Stimulated activated CD8-positive, alpha-beta memory T cell treated with anti-CD3 and anti-CD28 coated beads, Interleukin-15, amount 100 ng/mL, for 4 hours (primary cell): ENCODE measurements at places on chromosomes 7 and 10.

GRCh38 chr7:90710466-90710850 is 114.3 kb downstream of the CDK14 start:
- no peak for DNase-seq

- no peak for DNase-seq
These were observed 129.3 kb downstream of the MYOF start for GRCh38 chr10:93352638-93353383.

- DNase-seq: no peak
These were observed 15.3 kb downstream of the PLAU start for GRCh38 chr10:73926152-73926764.

DNA sequence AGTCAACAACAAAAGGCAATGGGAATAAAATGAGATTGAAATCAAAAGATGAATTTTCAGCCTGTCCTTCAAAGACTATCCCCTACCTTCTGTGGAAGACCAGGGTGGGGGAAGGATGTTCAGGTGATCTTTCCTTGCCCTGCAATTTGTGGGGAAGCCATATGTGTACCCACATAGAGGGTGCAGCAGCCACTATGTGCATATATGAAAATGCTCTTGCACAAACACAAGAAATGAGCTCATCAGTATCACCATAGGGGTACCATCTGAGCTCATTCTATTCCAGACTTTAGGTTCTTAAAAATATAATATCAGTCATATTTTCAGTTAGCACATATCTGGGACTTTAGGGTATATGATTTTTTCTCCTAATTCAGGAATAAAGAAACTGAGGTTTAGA is 17.7 kb downstream of the GIMAP5 start:
- DNase-seq: no peak

GRCh38 chr7:132081686-132082085 is 494.6 kb downstream of the PLXNA4 start:
- DNase-seq: no peak

DNA sequence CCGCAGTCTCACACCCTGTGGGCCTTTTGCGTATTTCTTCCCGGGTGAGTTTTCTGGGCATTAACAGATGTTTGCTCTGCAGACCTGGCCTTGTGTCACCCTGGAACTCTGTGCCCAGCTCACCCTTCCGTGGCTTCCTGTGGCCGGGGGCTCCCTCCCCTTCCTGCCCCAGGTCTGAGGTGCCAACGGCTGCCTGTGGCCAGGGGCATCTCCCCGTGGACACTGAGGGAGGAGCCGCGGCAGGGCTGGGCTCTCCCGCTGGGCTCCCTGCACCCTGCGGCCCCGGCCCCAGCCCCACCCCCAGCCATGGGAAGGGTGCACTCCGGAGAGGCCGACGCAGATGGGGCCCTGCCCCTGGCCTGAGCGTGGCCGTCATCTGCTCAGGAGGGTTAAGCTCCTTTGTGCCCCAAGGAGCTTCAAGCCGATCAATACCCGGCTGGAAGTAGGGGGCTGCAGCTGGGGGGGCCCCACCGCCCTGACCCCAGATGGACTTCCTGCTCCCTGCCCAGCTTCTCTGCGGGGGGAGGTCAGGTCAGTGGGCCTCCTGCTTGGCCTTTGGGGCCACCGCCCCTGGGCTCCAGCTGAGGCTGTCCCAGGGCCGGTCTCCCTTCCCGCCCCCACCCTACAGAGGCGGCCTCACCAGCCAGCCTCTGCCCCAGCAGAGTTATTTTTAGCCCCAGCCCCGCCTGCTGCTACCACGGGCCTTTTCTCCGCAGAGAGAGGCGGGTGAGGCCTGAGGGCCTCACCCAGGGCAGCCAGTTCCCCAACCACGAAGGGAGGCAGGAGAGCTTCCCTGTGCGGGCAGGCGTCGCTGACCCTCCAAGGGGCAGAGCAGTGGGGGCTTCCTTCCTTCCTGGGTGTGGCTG is 24.2 kb downstream of the PWWP2B start:
- DNase-seq: no peak

GRCh38 chr7:140640727-140641523 is at the start of gene DENND2A:
TSS of gene DENND2A (minus strand) at chr7:140640813. CDS start at chr7:140602397, 38,416 bp downstream.
- no peak for DNase-seq

DNA sequence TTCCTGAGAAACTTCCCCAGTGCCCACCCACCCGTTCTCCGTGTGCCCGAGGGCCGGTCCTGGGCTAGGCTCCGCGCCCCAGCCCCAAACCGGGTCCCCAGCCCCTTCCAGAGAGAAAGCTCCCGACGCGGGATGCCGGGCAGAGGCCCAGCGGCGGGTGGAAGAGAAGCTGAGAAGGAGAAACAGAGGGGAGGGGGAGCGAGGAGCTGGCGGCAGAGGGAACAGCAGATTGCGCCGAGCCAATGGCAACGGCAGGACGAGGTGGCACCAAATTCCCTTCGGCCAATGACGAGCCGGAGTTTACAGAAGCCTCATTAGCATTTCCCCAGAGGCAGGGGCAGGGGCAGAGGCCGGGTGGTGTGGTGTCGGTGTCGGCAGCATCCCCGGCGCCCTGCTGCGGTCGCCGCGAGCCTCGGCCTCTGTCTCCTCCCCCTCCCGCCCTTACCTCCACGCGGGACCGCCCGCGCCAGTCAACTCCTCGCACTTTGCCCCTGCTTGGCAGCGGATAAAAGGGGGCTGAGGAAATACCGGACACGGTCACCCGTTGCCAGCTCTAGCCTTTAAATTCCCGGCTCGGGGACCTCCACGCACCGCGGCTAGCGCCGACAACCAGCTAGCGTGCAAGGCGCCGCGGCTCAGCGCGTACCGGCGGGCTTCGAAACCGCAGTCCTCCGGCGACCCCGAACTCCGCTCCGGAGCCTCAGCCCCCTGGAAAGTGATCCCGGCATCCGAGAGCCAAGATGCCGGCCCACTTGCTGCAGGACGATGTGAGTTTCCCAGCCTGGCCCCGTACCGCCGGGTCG is at the start of gene SCD:
Gene SCD (plus strand): TSS at position 469 of the 803 bp plus-strand sequence. CDS start 272 bp downstream, at position 741.
- peak; percentile 66 for DNase-seq

DNA sequence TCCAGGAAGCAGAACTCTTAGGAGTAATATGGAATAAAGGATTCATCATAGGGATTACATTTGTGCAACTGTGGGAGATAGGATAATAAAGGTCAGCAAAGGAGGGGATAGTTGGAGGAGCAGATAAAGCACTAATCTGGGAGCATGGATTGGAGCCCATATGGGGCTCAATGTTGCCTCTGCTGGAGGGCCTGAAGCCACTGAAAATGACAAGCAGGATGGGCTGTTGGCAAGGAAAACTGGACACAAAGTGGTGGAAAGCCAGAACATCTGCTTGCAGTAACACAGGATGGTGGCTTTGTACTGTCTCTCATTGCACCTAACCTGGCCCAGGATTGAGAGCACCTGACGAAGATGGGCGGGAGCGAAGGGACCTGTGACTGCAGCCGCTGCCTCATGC is 15.0 kb upstream of the COMMD3 start:
- DNase-seq: no peak

DNA sequence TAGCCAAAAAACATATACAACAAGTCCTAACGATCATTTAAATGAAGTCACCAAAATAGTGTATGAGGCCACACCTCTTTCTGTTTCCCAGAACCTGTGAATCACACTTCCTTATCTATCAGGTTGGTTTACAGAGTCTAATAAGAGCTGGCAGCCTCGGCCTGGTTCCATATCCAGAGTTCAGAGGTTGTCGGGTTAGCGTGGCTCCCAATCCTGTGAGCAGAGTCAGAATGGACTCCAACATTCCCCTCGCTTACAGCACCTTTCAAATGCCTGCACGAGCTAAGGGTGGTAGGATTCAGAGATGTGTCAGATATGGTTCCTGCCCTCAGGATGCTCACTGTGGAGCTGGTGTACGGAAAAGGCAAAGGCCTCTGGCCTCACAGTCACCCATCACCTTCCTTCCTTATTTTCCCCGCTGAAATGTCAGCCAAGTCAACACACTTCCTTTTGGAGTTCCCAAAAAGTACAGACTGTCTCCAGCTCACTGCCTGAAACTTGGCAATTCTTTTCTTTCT is 6.0 kb downstream of the IL15RA start:
- no peak for DNase-seq

- DNase-seq: no peak
These were observed 51.9 kb downstream of the DDC start for GRCh38 chr7:50513166-50513871.

- no peak for DNase-seq
These were observed 44.9 kb downstream of the VIPR2 start for GRCh38 chr7:159099711-159100231.

- DNase-seq: no peak
These were observed 18.9 kb downstream of the PLEKHS1 start for GRCh38 chr10:113770346-113770745.

DNA sequence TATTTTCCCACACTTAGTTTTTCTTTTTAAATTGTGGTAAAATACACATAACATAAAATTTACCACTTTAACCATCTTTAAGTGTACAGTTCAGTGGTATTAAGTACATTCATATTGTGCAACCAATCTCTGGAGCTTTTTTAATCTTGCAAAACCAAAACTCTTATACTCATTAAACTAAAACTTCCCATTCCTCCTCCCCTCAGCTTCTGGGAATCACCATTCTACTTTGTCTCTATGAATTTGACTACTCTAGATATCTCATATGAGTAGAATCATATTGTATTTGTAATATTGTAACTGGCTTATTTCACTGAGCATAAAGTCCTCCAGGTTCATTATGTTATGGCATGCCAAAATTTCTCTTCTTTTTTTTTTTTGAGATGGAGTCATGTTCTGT is 86.4 kb upstream of the JAZF1 start:
- DNase-seq: no peak

GRCh38 chr7:114021135-114021534 is 102.3 kb upstream of the PPP1R3A start:
- DNase-seq: no peak

- no peak for DNase-seq
These were observed 142.8 kb downstream of the LSM5 start for GRCh38 chr7:32347244-32347828.

DNA sequence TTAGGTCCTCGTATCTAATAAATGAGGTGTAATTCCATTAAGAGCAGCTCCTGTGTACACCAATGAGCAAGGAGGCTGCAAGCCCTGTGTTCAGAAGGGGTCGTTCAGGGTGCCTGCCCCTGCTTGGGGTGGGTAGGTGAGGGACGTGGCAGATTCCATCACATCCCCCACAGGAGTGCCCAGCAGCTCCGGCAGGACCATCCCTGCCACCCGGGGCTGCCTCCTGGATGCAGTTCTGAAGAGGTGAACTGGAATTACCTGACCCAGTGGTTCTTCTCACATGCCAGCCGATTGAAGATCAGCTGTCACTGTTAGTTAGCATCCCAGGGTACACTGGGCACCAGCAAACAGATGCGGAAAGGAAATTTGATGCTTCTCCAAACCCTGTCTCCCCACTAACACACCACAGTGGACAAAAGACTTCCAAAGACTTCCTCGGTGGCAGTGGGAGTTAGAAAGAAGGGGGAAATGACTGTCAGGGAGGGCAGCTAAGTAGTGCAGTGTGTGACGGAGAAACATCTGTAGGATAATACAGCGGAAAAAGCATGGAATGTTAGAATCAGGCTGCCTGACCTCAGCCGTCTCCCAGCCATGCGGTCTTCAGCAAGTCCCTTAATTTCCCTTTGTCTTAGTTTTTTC is 313.6 kb upstream of the ZMIZ1 start:
- DNase-seq: no peak

- no peak for DNase-seq
These were observed 190.1 kb upstream of the AGR3 start for GRCh38 chr7:17071866-17072265.

DNA sequence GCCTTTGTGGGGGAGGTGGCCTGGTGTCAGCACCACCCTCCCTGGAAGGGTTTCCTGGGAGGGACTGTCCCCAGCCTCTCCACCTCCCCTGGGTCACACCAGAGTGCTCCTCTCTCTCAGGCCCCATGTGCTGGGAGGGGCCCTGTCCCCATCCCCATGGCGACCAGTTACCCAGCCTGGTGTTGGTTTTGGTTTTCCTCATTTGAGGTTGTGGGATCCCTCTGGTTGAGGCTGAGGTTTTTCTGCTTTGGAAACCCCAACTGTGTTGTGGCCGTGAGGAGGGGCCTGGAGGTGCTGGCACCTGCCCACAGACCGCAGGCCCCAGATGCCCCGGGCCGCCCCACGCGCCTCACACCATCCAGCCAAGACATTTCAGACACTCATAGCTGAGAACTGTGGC is 106.3 kb downstream of the GRK5 start:
- no peak for DNase-seq

DNA sequence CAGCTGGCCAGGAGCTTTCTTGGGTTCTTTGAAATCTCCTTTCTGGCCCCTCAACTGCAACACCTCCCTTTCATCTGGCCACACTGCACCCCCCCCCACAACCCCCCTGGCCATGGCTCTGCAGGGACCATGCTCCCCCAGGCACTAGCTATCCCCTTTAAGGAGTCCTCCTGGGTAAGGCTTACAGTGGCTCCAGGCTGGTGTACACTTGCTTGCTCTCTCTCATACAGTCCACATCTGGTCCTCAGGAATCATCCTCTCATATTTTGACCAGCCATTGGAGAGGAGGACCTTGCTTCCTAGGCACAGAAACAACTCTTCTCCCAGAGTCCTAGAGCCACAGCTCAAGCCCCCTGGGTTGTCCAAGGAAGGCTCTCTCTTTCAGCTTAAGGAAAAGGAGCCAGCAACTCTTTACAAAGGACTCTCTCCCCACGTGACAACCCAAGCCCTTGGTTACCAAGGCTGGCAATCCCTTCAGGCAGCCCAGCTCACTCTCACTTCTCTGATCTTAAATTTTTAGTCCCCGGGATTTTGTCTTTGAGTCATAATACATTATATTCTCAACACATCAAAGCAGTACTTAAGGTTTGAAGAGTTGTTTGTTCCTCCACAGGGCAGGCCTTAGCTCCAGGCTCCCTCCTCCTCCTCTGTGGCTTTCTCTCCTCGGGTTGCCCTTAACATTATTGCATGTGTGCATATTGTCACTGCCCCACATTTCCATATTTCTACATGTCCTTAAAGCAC is 9.9 kb downstream of the GARIN1A start:
- DNase-seq: no peak

DNA sequence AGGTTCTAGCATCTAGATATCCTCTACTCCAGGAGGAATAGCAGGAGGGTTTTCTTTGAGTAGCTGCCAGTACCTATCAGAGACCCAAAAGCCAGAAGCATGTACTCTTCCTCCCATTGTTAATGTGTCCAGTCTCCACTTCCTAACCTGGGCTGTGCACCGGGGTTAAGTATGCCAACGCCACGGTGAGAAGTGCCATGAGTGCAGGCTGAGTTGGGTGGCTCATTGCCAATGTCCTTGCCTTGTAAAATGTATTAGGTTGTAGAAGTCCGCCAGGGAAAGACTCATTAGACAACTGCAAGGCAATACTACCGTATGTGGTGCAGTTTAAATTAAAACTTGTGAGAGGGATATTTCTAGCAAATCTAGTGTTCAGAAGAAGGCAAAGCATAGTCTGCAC is 55.0 kb upstream of the PRR15 start:
- DNase-seq: no peak

DNA sequence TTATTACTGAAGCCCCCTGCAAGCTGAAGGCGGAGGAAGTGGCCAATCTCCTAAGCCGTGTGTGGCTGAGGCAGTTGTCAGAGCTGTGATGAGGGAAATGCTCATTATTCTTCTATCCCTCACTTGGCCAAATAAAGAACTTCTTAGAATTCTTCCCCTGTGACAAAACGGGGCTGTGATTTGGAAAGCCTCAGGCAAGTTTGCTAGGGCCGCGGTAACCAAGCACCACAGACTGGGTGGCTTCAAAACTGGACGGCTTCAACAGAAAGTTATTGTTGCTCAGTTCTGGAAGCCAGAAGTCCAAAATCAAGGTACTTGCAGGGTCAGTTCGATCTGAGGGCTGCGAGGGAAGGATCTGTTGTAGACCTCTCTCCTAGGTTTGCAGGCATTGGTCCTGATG is 72.3 kb upstream of the STEAP1B start:
- no peak for DNase-seq

- peak; percentile 18 for DNase-seq
These were observed 18.8 kb upstream of the GNA12 start for GRCh38 chr7:2862831-2863361.

GRCh38 chr7:101399759-101400158 is 37.1 kb downstream of the COL26A1 start:
- DNase-seq: no peak
